Activated CD4-positive, alpha-beta T cell treated with anti-CD3 and anti-CD28 coated beads, Interleukin-2, amount 50 U/mL, for 1 hour (primary cell): ENCODE measurements at places on chromosomes 13 and 19.

DNA sequence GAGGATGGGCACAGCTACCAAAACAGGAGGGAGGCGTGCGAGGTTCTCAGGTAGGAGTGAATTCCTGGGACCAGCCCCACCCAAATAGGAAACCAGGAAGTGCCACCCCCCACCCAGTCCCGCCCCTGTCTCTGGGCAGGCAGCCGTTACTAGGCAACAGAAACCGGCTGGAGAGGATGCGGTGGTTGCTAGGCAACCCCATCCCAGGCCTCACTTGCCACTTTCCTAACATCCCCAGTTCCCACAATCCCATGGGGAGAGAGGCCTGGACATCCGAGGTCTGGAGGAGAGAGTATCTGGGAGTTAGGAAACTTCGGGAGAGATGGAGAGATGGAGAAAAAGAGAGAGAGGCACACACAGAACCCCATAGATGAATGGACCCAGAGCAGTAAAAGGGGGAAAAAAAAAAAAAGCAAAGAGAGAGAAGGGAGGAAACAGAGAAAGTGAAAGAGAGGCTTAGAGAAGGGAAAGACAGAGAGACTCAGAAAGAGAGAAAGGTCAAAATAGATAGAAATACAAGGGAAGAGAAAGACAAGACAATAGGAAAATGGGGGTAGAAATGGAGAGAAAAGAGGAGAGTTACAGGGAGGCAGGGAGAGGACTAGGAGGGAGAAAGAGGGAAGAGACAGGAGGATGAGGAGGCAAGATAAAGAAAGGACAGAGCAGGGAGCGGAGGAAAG, 3.8 kb downstream of the GRIK5 start:
- no peak for DNase-seq

- no peak for DNase-seq
Measured at GRCh38 chr19:3585301-3586126, at the start of gene GIPC3. Gene GIPC3, plus strand, starts transcription at chr19:3585478. Its CDS starts 120 bp downstream, at chr19:3585598.

- DNase-seq = no peak
Measured at GRCh38 chr19:30692181-30692811, 320.1 kb downstream of the ZNF536 start.

GRCh38 chr13:93039131-93039530, 187.5 kb upstream of the GPC6 start:
- DNase-seq = no peak

DNA sequence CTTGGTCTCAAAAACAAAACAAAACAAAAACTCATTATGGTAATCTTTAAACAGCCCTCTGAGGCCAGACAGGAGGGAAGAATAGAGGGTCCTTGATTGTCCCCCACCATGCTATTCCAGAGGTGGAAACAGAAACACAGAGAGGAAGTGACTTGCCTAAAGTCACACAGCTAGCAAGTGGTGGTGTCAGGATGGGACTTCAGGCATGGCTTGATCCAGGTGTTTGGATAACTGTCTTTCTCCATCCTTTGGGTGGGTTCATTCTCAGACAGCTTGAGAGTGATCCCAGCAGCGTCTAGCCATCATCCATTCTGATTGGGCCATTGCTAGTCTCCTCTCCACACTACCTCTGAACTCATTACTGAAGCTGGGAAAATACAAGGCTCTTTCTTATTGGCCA, 12.5 kb downstream of the COLGALT1 start:
- DNase-seq = no peak

DNA sequence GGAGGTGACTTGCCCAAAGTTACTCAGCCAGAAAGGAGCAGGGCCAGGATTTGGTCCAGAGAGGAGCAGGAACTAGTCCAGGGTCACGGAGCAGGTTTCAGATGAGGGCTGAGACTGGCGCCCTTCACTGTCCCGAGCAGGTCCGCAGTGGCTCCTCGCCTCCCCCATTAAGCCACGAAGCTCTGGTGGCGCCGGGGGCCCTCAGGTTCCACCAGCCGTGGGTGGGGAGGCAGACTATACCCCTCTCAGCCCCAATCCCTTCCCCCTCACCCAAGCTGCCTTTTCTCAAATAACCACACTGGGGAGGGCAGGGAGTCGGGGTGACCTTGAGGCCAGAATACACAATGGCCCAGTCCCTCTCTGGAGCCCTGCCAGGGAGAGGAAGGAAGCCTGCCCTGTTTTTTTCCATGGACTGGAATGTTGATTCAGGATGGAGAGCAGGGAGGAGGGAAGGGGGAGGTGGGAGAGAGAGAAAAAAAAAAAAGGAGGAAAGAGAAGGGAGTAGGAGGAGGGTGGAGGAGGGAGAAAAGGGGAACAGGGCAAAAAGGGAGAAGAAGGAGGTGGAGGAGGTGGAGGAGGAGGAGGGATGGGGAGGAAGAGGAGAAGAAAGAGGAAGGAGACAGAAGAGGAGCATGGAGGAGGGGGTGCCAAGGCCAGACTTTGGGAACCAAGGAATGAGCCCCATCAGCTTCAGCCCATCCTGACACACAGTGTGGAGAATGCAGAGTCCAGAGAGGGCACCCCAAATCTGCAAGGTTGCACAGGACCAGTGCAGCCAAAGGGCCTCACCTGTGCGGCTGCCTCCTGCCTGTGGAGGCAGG, 19.7 kb downstream of the CEACAM16 start:
- no peak for DNase-seq

DNA sequence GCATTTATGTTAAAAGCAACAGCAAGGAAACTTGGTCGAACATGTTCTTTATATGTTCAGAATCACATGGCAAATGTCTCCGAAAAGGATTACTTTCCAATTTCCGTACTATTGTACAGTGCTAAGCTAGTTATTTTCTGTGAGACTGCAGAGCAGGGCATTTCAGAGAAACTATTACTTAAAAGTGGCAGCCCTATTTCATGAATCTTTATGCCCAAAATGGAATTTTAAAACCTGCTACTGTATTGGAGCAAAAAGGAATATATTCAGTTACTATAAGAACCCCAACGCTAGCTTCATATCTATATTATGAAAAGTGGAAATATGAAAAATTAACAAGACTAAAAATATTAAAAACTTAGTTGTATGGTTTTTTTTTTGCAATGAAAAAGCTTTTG, 2.2 kb upstream of the KLF5 start:
- DNase-seq = no peak
